ENCODE measurements at places on chromosomes 11 and 22.
A peak's percentile ranks its signal among the peaks of the same experiment; 100 is the strongest.

DNA sequence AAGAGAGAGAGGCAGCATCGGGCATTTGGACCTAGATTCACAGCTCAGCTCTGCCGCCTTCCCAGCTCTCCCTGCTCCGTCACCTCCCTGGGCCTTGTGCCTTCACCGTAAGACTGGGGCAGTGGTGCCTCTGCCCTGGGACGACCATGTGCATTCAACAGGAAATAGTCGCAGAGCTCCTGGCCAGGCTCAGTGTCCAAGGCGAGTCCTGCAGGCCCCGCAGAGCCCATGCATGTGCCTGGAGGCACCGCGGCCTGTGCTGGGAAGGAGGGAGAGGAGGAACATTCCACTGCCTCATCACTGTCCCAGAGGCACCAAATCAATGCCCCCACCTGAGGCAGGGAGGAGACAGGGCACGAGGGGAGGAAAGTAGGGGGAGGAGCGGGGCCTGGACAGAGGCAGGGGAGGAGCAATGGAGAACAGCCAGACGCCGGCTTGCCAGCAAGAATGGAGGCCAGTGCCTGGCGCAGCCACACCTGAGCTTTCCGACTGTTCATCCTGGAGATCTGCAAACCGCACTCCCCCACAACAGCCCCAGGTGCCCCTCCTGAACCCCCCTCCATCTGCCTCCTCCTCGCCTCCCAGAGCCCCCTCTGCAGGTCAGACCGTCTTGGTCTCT, 74.4 kb upstream of the PRR5 start:
- DNase-seq: no peak

GRCh38 chr11:113363996-113364641, 23.5 kb upstream of the ANKK1 start:
- DNase-seq: no peak

GRCh38 chr11:63888170-63889086, 28.5 kb downstream of the RCOR2 start:
- peak; percentile 23 for DNase-seq

DNA sequence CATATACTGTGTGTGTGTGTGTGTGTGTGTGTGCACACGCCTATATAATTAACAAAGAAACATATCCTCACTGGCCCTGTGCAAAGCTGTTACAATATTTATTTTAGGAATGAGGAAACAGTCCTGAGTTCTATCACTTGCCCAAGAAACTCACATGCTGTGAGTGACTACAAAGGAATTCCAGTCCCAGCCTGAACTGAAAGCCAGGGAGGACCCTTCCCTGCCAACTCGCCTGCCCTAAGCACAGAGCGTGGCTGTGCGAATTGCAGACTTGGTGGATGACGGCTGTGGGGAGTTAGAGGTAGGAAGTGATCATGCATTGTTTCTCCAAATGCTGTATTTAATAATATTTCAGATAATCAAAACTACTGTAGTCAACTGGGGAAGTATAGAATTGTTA, 26.4 kb upstream of the CD5 start:
- DNase-seq: no peak

DNA sequence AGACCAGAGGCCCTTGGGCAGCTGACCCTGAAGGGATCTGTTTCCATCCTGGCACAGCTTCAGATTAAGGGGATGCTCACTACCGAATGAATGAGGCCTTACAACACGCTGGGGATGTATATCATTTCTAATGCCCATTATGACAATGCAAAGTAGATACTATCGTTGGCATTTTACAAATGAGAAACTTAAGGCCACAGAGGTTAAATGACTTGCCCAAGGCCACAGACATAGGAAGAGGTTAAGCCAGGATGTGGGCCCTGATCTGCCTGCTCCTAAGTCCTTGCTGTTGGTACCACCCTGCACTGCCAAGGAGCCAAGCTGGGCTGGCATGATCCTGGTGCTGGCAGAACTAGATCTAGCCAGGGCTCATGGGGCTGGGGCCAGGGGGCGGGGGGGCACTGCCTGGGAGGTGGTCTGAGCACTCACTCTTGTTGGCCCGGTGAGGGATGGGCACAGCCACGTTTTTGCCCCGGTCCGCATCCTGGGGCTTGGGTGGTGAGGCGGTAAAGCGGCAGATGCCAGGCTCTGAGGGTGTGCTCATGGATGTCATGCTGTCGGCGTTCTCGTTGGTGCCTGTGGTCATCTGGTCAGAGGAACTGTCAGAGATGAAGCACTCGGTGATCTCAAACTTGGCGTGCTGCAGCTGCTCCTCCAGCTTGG, 102.8 kb downstream of the CEP164 start:
- DNase-seq: no peak

GRCh38 chr22:42626431-42626830, 11.7 kb upstream of the POLDIP3 start:
- DNase-seq: no peak

GRCh38 chr11:22165087-22165486, 27.8 kb upstream of the ANO5 start:
- DNase-seq: no peak

- DNase-seq: no peak
Observed at GRCh38 chr11:68762481-68762880, 11.2 kb upstream of the TESMIN start.

GRCh38 chr11:96043291-96043690, 119.4 kb upstream of the MTMR2 start:
- no peak for DNase-seq

DNA sequence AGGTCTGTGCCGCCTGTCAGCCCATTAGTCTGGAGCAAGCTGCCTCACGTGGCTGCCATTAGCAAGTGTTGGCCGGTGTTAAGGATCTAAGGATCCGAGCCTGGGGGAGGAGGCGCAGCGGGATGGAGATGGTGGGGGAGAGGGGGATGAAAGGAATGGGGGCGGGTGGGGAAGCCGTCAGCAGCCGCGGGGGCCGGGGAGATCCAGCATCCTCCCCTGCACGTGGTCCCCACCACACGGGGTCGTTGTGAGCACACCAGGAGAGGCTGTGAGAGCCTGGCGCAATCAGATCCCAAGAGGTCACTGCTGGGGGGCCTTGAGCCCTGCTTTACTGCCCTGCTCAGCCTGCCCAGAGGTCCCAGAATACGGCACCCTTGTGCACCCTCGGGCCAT, 7.3 kb downstream of the CABP7 start:
- DNase-seq: no peak

DNA sequence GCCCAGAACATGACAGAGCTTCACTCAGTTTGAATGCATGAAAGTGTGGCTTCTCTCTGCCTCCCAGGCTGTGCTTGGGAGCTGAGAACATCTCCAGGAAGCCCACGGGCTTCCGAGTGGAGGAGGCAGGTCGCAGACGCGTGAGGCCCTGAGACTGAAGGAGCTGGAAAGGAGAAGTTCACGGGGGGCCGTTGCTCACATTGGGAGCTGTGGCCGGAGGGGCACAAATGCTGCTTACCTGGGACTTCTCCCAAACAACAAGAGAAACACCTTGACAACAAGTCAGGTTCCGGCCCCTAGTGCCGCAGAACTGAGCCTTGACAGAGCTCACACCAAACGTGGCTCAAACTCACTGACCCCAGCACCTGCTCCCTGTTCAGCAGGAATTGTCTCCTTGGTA, 207.0 kb downstream of the BRD1 start:
- no peak for DNase-seq

DNA sequence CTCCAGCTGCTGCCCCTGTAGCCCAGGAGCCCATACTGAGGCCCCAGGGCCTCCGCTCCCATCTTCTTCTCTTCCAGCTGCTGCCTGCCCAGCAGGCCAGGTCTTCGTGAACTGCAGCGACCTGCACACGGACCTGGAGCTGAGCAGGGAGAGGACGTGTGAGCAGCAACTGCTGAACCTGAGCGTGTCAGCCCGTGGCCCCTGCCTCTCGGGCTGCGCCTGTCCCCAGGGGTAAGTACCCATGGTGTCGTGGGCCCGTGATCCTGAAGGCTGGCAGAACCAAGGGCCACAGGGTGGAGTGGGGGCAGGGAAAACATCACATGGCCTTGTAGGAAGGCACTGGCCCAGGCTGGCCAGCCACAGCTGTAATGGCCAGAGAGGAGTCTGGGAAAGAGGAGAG, 31.2 kb downstream of the OTOG start:
- no peak for DNase-seq

DNA sequence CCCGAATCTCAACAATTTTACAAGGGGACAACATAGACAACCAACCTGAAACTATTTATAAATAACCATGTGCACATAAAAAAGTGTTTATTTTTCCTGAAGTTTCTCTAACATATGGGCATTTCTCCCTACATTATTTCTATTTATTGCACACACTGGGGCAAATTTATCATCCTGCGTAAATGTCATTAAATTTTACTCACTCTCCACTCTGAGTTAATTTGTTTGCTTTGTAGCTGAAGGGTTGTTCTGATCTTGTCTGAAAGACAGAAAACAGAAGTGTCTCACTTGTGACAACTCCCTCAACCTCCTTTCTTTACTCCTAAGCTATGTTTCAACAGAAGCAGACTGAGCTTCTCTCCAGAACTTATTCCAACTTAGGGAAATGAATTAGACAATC, 194.2 kb downstream of the HIPK3 start:
- DNase-seq: no peak

- no peak for DNase-seq
Observed at GRCh38 chr11:119380827-119381180, 686 bp downstream of the USP2 start.

- DNase-seq: no peak
Observed at GRCh38 chr22:27985323-27986275, 66.5 kb upstream of the PITPNB start.

DNA sequence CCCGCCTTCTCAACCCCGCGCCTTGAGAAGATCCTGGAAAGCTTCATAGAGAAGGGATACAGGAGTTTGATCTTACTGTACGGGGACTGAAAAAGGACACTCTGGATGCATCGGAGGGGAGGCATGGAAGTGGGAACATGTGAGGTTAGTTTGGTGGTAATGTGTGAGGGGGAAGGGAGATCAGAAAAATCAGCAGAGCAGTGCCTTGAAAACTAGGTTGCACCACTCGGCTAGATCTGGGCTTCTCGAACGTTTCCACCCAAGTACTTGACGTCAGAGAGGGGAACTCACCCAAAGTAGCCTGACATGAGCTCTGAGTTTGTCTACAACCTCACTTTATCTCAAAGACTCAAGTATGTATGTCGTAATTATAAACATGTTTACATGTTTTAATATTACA, 14.5 kb downstream of the USP35 start:
- no peak for DNase-seq

GRCh38 chr11:45285930-45286632, at the start of gene SYT13:
Gene SYT13 (minus strand): TSS chr11:45286341. CDS start chr11:45286207, 134 bp downstream.
- DNase-seq: no peak

DNA sequence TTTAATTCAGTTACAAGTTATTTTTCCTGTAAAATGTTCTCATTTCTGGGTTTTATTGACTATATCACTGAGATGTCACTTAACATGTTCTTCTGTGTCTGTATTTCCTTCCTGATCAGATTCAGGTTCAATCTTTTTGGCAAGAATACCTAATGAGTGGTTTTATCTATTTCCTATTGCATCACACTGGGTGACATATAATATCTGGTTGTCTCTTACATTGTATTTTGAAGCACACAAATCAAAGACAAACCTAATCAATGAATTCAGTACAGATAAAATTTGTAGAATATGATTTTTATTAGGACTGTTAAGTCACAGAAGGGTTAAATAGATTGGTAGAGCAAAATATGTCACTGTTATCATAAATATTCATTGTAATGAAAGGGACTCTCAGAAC, 60.4 kb downstream of the BCL2L13 start:
- no peak for DNase-seq

- no peak for DNase-seq
Observed at GRCh38 chr11:10629411-10630002, 61.0 kb upstream of the LYVE1 start.

DNA sequence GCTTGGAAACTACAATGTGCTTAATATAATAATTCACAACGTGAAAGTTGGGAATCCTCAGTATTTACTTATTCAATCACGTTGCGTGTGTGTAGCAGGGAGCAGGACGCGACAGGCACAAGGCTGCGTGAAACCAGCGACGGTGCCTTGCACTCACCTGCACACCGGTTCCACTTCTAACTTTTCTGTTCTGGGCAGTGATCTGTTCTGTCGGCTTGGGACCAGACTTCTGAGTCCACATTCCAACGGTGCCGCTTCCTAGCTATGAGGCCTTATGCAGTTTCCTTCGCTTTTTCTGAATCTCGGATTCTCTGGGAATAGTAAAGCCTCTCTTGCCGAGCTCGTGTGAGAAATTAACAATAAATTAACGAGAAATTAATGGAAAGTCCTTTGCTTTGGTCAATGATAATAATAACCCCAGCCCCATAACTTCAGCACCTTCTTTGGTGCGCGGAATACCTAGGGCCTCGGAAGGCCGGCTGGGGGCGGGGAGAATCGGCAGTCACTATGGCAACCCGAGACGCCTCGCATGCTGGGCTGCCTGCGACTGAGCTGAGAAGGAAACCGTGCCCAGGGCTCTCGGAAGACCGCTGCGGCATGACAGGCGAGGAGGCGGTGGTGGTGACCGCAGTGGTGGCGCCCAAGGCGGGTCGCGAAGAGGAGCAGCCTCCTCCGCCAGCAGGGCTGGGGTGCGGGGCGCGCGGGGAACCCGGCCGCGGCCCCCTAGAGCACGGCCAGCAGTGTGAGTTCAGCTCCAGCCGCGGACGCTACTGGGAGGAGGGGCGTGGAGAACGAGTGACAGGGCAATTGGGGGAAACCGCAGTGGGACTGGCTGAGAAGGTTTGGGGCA, at the start of gene C11orf97:
TSS of gene C11orf97 (plus strand) at position 530 of the 850 bp plus-strand sequence. CDS start at position 598, 68 bp downstream.
- no peak for DNase-seq

GRCh38 chr11:64620381-64620971, 29.5 kb downstream of the SLC22A12 start:
- no peak for DNase-seq

GRCh38 chr11:81496601-81497000, 1237.1 kb downstream of the FAM181B start:
- no peak for DNase-seq

Measured in NCI-H187 treated with DMSO at 0.1 percent for 48 hours (cell line).